Stimulated activated naive CD8-positive, alpha-beta T cell treated with anti-CD3 and anti-CD28 coated beads, Interleukin-15, amount 100 ng/mL, for 72 hours (primary cell): ENCODE measurements at places on chromosomes 4 and X.

GRCh38 chr4:176561368-176561767, 231.4 kb downstream of the VEGFC start:
- DNase-seq: no peak

- DNase-seq: no peak
Observed at GRCh38 chrX:30296408-30297254, 12.6 kb downstream of the NR0B1 start.

- no peak for DNase-seq
Observed at GRCh38 chrX:52830551-52830950, 19.5 kb downstream of the XAGE5 start.

- DNase-seq: no peak
Observed at GRCh38 chr4:19473569-19473968, 778.1 kb upstream of the SLIT2 start.

DNA sequence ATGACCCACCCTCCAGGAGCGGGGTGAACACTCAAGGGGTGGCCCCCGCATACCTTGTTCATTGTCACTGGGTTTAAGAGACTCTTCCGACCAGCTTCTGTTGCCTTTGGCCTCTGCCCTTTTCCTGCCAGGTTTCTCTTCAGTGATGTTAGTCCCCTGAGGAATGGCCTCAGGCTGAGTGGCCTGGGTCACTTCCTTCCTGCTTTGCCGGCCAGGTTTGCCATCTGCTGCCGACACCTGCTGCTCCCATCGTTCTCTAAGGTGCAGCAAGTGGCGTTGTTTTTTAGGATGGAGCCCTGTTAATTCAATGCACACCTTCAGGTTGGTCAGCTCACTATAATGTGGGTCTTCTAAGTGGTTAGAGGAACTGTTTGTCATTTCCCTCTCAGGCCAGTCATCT, 34.2 kb downstream of the BCOR start:
- DNase-seq: no peak

DNA sequence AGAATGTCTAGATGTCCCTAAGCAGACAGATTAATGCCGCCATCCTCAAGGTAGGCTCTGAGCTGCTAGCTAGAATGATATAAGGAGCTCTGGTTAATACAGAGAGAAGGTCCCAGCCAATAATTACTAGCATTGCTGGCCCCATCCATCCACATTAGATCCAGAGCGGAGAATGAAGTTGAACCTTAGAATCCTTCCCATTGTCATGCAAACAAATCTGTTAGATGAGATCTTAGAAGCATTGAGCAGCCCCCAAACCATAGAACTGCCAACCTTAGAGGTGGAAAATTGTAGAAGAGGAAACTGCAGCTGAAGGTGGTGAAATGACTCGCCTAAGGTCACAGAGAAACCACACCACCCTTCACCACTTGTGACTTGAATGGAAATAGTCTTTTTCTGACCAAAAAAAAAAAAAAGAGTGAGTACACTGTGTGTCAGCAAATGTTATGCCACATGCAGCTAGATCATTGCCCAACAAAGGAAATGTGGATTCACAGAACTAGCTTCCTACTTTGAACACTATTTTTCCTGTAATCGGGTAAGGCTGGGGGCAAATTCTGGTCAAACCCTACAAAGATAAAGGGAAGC, 162.1 kb downstream of the SMIM20 start:
- peak; percentile 66 for DNase-seq

DNA sequence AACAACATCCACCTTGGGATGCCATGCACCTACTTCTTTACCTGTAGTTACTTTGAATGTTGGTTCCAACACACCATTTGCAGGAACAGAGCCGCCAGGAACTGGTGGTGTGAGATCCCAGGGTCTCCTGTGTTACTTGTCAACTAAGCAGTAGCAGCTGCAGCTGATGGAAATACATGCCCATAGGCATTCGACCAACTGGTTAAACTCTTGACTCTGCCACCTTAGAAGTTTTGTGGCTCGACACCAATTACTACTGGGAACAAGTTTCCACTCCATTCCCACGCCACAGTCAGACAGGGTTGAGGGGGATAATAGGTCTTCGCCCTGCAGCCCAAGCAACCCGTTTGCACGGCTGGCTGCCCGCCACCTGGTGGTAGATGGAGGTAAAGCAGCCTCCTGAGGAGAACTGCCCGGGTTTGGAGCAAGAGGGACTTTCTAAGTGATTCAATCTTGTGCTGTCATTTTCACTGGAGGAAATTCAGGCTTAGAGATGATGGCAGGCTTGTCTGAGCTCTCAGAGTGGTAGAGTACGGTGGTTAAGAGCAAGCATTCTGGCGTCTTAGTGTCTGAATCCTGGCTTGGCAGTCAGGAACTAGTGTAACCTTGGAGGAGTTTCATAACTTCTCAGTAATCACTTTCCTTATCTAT, 119.1 kb upstream of the TRIM2 start:
- peak; percentile 86 for DNase-seq

- no peak for DNase-seq
Observed at GRCh38 chr4:163535657-163536056, 41.2 kb downstream of the TMA16 start.

- no peak for DNase-seq
Observed at GRCh38 chr4:54800831-54801530, 143.2 kb downstream of the KIT start.

- DNase-seq: no peak
Observed at GRCh38 chr4:182593864-182594263, 323.3 kb downstream of the DCTD start.

DNA sequence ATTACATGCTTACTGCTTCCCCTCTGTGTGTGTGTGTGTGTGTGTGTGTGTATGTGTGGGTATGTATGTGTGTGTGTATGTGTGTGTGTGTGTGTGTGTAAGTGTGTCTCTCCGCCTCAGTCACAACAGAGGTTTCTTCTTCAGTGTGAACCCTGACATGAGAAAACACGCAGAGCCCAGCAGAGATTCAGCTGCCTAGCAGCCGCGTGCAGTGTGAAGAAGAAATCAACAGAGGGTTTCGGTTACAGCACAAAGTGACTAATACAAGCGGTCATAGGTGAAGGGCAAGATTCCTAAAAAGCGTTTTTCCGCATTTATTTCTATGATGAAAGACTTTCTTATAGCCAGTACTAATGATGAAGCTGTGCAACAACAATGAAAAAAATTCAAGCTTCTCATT, 55.3 kb upstream of the ZFP42 start:
- DNase-seq: no peak

DNA sequence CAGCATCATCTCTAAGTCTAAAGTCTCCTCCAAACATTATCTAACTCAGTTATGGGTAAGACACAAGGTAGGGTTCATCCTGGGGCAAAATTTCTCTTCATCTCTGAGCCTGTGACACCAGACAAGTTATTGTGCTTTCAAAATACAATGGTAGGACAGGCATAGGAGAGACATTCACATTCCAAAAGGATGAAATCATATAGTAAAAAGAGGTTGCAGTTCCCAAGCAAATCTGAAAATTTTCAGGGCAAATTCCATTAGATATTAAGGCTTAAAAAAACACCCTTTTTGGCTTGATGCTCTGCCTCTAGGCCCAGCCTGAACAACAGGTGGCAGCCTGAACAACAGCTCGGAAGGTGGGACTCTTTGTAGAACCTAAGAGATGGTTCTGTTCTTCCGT, 448.3 kb upstream of the SLIT2 start:
- no peak for DNase-seq

DNA sequence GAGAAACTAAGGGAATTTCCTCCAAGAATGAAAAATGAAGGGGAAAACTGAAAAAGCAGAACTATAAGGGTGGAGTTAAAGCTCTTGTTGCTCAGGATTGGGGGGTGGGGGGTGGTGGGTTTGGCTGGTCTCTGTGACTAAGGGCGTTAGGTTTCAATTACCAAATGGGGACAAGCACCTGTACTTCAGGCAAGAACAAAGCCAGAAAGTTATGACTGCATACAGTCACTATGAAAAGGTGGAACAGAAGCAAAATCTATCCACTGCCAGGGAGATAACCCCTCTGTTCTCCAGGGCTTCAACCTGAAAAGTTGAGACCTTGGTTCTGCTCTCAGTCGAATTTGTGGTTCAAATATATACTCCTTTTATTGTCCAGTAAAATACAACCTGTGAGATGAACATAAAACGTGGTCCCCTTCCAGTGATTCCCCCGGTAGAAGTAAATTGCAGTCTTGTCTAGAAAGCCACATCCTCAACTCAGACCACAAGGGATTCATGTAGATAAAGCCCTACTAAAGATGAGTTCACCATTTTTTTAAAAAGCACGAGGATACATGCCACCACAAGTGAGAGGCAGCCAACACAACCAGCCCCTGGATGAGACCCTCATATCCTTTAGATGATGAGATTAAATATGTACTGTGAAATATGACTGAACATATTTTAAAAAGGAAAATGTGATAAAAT, 257.1 kb upstream of the RPS6KA3 start:
- peak; percentile 6 for DNase-seq

GRCh38 chrX:56757327-56757726, 28.3 kb downstream of the NBDY start:
- DNase-seq: no peak

- no peak for DNase-seq
Observed at GRCh38 chr4:110138551-110138950, 59.9 kb downstream of the ELOVL6 start.

DNA sequence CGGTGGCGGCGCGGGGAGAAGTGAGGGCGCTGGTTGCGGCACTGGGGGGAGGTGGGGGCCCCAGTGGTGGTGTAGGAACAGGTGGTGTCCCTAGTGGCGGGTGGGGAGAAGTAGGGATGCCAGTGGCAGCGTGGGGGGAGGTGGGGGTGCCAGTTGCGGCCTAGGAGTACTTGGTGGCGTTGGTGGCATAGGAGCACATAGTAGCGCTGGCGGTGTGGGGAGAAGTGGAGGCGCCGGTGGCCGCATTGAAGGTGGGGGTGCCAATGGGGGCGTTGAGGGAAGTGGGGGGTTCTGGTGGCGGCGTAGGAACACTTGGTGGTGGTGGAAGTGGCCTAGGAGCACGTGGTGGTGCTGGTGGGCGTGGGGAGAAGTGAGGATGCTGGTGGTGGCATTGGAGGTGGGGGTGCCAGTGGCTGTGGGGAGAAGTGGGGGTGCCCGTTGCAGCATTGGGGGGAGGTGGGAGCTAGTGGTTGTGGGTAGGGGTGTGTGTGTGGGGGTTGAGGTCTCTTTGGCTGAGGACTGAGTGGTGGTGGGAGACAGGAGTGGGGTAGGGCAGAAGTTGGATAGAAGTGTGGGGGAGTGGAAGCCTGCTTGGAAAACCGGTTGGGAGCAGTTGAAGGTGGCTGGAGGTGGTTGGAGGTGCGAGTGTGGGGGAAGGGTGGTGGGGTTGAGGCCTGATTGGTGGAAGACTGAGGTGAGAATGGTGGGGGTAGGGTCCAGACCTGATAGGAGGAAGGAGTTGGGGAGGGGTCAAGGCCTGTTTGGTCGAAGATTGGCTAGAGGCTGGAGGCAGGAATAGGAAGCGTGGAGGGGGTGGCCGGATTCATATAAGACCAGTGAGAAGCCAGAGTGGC, 1.1 kb downstream of the GCNA start:
- no peak for DNase-seq

- no peak for DNase-seq
Observed at GRCh38 chrX:24658421-24658820, 11.3 kb upstream of the PCYT1B start.

DNA sequence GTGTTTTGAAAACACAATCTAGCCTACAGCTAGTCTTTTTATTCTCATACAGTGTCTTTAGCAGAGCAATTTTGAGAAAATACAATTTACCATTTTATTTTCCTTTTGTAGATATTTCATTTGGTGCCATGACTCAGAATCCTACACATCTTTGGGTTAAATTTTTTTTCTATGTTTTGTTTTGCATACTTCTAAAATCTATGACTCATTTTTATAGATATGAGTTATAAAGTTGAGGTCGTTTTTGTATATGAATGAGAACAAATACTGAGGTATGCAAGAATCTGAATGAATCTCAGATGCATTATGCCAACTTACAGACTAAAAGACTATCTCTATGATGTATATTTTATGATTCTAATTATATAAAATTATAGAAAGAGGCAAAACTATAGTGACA, 206.5 kb upstream of the ANXA10 start:
- no peak for DNase-seq

GRCh38 chr4:2688281-2688680, 67.9 kb downstream of the TNIP2 start:
- no peak for DNase-seq

DNA sequence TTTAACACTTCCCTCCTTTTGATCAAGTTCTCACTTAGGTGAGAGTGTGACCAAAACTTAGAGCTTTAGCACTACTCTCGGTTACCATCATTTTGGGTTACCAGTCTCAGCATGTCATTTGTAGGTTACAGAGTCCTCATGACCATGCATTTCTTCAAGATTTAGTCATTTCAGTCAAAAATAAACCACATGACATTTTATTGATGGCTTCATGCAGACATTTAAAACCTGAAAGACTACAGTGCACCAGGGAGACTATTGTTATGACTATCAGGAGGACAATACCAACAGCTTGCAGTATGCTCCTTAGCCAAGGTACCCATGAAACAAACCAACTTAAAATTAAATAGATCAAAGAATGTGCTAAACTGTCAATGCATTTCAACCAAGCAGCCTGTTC, 498.1 kb upstream of the FSTL5 start:
- no peak for DNase-seq

GRCh38 chr4:186058253-186058979, 10.5 kb upstream of the TLR3 start:
- DNase-seq: no peak

DNA sequence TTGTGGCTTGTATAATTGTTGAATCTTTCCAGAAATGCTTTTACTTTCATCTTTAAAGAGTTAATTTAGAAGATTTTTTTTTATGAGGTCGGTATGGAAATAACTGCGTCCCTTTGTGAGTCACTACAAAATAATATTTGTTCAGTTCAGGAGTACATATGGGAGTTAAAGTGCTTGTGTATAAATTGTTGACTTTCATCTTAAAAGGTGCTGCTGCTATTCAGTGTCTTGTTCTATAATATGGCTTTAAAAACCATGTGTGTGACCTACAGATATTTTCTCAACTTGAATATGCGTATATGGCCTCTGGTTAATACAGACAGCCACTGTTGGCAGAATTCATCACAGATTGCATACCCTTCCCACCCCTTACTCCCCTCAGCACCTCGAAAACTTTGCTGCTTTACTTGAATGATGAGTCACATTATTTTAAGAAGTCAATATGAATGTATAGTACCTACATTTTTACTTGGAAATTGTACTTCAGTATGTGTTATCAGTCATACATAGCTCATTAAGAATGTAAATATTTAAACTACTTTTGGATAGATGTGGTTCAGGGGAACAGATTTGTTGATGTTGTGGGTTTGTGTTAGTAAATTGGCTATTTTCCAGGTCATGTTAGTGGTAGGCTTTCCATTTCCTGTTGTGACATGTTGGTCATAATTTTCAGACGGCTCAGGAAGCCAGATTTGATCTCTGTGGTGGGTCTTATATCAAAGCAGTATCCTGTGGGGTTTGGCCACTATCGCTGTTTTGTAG, 1.5 kb downstream of the CLCN3 start:
- DNase-seq: peak; percentile 34

- DNase-seq: no peak
Observed at GRCh38 chrX:67317725-67318124, 226.1 kb upstream of the AR start.

GRCh38 chr4:94412658-94413038, 39.1 kb upstream of the PDLIM5 start:
- no peak for DNase-seq
